ENCODE measurements at places on chromosomes 3 and 15.

GRCh38 chr3:124599779-124600693 is 130.2 kb upstream of the UMPS start:
- peak; percentile 91 for DNase-seq

GRCh38 chr3:179991104-179991503 is 45.6 kb downstream of the PEX5L start:
- DNase-seq, result no peak

- no peak for DNase-seq
Observed at GRCh38 chr3:113985541-113985940, 37.7 kb downstream of the ZDHHC23 start.

DNA sequence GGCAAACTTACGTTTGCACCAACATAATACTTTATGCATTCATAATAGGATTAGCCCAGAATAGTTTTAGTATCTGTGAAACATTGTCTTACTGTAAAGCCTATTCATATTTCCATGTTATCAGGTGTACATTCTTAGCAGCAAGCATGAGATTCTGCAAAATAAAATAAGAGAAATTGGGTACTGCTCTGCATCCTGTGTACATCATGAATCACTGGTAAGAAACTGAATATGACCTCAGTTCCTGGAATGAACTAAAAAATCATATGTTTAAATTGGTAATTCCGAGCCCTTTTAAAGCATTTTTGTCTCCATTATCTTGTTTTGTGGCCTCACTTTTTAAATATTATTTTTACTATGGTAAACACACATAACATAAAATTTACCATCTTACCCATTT is 605.1 kb downstream of the ROBO1 start:
- no peak for DNase-seq

DNA sequence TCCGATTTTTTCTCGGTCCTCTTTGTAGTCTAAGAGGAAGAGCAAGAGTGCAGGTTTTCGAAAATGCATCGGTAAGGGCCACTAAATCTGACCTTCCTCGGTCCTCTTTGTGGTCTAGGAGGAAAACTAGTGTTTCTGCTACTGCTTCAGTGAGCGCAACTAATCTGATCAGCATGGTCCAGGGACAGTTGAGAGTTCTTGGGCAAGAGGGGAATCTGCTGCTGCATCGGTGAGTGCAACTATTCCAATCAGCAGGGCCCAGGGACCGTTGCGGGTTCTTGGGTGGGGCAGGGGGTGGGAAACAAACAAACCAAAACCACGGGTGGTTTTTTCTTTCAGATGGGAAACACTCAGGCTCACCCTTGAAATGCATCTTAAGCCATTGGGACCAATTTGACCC is 10.5 kb upstream of the OSBPL11 start:
- no peak for DNase-seq

DNA sequence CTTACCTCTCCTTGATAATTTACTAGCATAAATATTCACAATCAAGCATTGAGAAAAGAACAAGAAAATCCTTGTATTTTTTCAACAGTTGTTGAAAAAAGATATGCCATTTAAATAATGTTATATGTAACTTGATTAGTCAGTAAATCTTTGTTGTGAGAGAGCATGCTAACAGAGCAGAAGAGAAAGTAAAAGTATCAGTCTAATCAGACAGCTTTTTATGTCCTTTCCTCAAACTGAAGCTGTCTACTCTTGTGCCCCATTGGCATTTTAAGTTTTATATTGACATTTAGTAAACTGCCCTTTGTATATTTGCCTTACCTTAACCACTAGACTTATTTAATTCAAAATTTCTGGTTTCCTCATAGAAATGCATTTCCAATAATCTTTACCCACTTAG is 668.7 kb downstream of the OTOL1 start:
- DNase-seq, result no peak

DNA sequence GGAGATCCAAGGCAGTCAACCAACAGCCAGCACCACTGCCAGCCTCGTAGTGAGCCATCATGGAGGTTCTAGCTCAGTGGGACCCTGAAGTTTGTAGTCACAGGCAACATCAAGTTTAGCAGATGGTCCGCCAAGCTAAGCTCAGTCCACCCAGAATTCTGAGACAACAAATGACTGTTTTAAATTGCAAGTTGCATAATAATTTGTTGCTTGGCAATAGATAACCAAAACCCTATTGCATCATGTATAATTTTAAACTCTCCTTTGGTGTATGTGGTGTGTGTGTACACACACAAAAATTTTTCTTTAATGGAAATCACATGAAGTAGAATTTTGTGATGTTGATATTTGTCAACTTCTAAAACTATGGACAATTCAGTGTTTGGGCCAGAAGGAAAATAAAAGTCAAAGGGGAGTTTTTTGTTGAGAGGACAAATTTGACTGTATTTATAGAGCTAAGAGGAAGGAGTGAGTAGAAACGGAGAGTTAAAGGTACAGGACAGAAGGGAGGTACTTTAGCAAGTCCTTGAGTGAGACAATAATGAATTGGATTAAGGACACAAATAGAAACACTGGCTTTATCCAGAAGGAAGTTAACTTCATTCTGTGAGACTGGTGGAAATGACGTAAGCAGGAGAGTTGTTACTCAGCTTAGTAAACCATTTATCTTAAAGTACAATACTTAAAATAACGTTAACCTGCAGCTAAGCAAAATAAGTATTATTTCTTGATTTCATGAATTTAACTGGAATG is 83.6 kb downstream of the NCEH1 start:
- peak; percentile 60 for DNase-seq

GRCh38 chr3:162670181-162670580 is 1173.6 kb downstream of the OTOL1 start:
- no peak for DNase-seq

- DNase-seq, result no peak
Observed at GRCh38 chr3:112925969-112926368, 48.9 kb downstream of the CD200R1 start.

GRCh38 chr15:35665896-35666536 is 120.1 kb upstream of the DPH6 start:
- no peak for DNase-seq

GRCh38 chr15:92619145-92620101 is 36.2 kb downstream of the FAM174B start:
- DNase-seq, result no peak

DNA sequence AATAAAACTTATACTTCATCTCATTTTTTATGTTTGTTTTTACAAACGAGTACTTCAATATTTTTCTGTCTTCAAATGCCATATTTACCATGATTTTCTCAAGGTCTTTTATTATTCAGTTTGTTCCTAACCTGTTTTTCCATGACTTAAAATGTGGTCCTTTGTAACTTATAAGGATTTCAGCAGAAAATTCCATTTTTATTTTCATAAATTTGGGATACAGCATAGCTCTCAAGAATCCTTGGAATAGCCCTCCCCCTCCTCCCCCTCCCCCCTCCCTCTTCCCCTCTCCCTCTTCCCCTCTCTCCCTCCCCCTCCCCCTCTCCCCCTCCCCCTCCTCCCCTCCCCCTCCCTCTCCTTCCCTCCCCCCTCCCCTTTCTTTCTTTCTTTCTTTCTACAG is 14.9 kb upstream of the STX19 start:
- DNase-seq, result no peak

DNA sequence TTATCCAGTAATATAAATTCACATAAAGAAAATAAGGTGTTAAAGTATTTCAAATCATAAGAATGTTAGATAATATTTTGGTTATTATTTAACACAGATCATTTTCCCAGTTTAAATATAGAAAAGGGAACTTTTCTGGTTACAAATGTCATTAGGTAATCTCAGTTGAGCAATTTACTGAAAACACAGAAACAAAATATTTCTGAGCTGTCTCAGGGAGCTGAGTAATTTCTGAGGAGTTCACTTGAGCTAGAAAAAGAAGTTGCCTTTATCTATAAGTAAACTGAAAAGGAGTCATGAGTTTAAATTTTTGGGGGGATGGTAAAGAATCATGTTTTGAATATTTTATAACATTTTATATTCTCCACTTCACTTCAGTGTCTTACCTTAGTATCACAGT is 855.4 kb upstream of the ARPP21 start:
- DNase-seq, result no peak

- DNase-seq, result peak; percentile 96
Observed at GRCh38 chr3:171001957-171002694, 24.4 kb downstream of the SLC2A2 start.

DNA sequence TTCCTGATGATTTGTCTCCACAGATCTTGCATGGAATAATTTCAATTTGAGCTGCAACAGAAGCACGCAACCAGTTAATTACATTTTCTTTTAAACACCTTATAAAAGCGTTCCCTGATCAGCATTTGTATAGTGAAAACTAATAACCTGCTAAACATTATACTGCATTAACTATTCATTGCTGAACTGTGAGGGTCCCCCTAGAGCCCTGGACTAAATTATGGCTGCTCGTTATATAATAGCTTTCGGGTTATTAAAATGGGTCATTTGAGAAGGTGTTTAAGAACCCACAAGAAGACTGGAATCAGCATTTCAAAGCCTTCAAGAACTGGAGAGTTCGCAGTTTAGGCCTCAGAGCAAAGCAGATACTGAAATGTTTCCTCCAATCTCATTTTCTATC is 52.9 kb upstream of the ICE2 start:
- no peak for DNase-seq

GRCh38 chr3:98556164-98557130 is 24.7 kb downstream of the GPR15 start:
- no peak for DNase-seq
